ENCODE measurements at places on chromosomes 5 and 9. TPM values are rescaled to one million over a fixed set of nuclear protein-coding genes. Genes with fewer than 3 reads are reported as not detected.

UGT3A1 gene
- 2.0 TPM for total RNA-seq

MAMDC2 gene
- 9.0 TPM for total RNA-seq

CEL gene
- total RNA-seq: 0.71 TPM

ANKRD18A gene
- total RNA-seq: 9.8 TPM

FBXO38 gene
- 43.9 TPM for total RNA-seq

TMC1 gene
- total RNA-seq: not detected

MXD3 gene
- 37.6 TPM for total RNA-seq

CCDC69 gene
- total RNA-seq: 0.08 TPM

Data from SJCRH30 (cell line).